ENCODE measurements at places on chromosomes 3 and 15.

GRCh38 chr3:43503067-43503728, 118.6 kb downstream of the ANO10 start:
- DNase-seq, result peak; percentile 25

DNA sequence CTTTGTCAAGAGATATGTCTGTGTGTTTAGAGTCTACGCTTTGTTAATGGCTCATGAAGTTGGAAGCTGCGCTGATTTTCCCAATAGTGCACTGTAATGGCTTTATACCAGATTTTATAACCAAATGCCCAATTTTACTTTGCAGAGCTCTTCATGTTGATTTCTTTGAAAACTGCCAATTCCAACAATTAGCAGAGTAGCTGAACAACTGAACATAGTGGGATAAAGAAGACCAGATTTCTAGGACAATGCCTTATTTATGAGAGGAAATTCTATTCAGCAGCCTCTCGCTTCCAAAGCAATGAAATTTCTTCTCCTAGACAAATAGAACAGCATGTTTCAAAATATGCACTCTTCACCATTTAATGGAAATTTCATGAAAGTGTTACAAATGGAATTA, 66.9 kb upstream of the PROK2 start:
- no peak for DNase-seq

DNA sequence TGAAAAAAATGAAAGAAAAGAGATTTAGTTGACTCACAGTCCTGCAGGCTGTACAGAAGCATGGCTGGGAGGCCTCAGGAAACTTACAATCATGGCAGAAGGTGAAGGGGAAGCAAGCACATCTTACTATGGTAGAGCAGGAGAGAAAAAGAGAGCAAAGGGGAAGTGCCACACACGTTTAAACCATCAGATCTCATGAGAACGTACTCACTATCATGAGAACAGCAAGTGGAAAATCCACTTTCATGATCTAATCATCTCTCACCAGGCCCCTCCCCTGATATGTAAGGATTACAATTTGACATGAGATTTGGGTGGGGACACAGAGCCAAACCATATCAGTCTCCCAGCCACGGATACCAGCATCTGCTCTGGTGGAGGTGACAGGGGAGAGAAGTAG, 50.8 kb upstream of the CPOX start:
- DNase-seq, result no peak

GRCh38 chr15:51313074-51313393, 25.4 kb downstream of the CYP19A1 start:
- no peak for DNase-seq

- no peak for DNase-seq
These were observed 9.5 kb downstream of the HMG20A start for GRCh38 chr15:77430213-77430612.

- peak; percentile 41 for DNase-seq
These were observed 8.4 kb downstream of the GATA2 start for GRCh38 chr3:128484404-128485281.

DNA sequence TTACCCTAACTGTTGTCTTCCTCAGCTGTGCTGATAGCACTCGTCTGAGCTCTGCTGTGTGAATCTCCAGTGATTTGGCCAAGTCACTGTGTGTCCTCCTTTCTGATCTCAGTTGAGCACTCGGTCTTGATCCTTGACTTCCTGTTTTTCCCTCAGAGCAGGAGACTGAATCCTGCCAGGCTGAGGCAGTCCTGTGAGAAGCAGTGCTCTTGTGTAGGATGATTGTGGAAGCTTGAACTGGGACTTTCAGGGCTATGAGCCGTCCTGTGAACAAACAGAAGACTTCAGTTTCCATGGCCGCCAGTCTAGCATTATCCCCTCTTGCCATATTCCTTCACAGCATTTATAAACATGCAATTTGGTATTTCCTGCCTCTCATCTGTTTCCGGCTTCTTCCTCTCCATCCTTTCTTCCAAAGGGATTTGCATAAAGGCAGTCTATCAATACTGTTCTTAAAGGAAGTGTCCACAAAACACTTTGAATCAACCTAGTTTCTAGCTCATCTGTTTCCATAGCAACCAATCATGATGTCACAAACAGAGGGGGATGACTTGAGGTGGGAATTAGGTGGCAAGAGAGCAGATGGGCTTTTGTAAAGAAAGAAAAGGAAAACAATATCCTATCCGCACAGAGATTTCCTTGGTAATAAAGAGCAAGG, 237.2 kb downstream of the AGBL1 start:
- no peak for DNase-seq

GRCh38 chr15:58929891-58930416, 3.5 kb downstream of the SLTM start:
- DNase-seq, result no peak

- no peak for DNase-seq
These were observed 158.3 kb upstream of the C2CD4B start for GRCh38 chr15:62323353-62323890.

DNA sequence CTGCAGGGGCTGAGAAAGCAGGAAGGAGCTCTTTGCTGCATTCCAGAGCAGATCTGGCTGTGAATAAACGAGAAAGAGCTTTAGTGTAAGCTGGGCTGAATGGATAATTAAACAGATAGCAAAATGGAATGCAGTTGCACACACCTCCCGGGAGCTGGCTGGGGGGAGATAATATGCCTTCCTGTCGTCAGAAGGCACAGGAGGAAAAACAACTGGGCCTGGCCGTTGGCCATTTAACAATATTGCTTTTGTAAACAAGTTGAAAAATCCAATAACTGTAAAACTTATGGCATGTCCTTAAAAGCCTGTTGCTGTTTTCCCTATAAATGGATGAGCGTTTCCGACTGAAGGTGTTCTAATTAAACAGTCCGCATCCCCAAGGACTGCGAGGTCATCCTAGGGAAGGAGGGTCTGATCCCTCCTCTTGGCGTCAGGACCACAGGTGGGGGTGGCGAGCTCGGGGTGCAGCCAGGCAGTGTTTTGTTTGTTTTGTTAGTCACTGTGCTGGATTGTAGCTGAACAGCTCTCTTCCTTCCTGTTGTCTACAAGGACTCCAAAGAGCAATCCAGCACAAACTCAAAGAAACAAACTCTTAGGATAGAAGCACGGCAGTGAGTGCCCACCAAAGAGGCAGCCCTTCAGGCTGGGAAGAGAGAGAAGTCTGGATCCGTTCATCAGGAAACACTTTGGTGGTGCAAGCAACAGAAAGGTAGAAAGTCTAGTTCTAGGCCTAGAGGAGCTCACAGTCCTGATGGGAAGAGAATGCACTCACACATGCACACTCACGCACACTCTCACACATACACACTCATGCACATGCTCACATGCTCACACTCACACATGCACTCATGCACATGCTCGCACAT, 133.4 kb upstream of the SMAD3 start:
- peak; percentile 72 for DNase-seq

- no peak for DNase-seq
These were observed 351.9 kb downstream of the LSAMP start for GRCh38 chr3:116093374-116093773.

DNA sequence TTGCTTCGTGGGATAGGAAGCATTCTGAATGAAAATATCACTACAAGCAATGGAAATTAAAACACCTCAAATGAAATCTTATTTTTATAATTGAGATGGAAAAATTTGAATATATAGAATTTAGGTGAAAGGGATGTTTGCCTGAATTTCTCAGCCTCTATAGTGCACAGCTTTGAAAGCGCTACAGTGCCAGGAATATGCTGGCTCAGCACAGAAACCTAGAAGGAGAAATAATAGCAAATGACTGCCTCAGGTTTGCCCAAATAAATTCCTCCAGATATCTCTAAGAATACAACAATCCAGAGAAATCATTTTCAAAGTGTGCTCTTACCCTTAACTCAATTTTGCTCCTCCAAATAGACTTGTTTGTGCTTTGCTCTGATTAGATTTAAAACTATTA, 141.1 kb upstream of the ZNF385D start:
- no peak for DNase-seq

DNA sequence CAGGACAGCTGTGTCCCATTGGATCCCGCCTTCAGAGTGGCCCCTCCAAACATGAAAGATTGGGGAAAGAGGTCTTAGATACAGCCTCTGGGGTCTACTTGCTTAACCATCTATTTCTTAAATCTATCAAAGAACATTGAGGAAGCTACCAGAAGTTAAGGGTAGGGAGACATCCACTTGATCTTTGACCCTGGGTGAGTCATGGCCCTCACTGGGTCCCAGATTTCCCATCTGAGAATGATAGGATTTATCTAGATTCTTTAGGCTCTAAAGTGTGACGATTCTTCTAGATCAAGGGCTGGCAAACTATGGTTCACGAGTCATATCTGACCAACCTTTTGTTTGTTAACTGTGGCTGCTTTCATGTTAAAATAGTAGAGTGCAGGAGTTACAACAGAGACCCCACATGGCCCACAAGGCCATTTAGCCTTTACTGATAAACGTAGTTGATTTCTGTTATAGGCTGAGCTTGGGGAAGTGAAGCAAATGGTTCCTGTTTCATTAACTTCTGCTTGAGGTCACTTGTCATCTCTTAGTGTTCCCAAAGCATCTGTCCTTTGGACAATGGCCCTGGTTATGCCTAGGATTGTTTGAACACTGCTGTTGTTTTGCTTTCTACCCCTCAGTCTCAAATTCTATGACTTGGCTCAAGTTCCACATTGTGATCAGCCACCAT, 8.0 kb downstream of the MUC13 start:
- DNase-seq, result peak; percentile 11

- no peak for DNase-seq
These were observed 26.9 kb downstream of the RAB11A start for GRCh38 chr15:65896236-65896635.

DNA sequence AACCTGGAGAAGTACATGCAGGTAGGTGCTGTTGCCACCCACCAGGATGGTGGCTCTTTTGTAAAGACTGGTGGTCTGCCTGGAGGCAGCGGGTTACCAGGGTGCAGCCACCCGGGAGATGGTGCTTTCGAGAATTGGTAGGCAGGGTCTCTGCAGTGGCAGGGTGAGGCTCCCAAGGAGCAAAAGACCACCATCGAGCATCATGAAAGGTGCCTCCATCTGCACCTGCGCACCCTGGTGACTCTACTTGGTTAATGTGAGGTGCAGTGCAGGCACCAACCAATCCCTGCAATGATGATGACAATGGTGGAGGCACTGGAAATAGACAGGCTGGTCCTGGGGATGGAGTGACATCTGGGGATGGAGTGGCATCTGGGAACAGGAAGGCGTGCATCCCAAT, 236.7 kb downstream of the ADAMTS17 start:
- no peak for DNase-seq

DNA sequence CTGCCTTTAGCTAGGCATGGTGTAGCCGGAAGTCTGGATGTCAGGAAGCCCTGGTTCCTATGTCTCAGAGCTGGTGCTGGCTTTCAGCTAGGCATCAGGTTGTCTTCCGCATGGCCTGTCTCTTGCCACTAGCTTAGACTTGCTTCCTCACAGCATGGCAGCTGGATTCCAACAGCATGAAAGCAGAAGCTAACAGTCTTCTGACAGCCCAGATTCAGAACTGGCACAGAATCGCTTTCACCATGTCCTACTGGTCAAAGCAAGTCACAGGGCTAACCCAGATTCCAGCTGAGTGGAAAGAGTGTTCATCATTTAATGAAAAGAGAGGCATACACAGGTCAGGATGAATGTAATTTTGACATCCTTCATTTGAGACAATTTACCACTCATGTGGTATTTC, 1050.5 kb downstream of the ROBO2 start:
- DNase-seq, result no peak

GRCh38 chr3:111944372-111944771, 34.5 kb upstream of the ABHD10 start:
- peak; percentile 36 for DNase-seq

DNA sequence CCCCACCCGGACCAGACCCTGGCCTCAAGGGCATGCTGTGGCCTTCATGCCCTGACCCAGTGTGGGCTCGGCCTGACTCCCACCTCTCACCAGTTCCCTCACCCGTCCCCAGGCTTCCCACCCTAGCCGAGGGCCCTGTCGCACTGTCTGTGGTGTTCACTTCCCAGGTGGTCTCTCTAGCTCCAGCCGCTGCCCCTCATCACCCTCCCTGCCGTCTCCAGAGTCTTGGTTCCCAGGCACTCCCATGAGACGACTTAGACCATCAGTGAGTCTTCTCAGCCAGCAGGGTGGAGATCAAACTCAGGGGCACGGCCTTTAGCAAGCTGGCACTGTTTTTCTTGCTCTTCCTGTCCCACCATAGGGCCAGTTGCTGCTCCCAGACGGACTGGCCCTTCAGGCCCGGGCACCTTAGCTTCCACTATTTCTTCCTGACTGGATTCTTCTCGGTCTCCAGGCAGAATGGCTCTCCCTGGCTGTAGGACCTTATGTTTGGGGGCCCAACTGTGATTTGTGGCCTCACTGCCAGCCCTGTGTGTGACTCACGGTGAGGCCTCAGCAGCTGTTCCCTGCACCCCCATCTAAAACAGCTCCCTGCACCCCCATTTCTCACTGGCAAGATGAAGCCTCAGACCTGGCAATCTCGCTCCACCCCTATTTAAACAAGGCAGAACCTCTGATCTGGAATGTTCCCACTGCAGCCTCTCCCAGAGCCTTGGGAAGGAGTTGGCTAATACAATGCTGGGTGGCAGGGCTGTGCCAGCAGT, 9.4 kb upstream of the PCSK6 start:
- no peak for DNase-seq

GRCh38 chr3:55185380-55185779, 257.5 kb upstream of the LRTM1 start:
- DNase-seq, result peak; percentile 68

- DNase-seq, result no peak
These were observed 47.9 kb upstream of the DCLK3 start for GRCh38 chr3:36812240-36812639.

DNA sequence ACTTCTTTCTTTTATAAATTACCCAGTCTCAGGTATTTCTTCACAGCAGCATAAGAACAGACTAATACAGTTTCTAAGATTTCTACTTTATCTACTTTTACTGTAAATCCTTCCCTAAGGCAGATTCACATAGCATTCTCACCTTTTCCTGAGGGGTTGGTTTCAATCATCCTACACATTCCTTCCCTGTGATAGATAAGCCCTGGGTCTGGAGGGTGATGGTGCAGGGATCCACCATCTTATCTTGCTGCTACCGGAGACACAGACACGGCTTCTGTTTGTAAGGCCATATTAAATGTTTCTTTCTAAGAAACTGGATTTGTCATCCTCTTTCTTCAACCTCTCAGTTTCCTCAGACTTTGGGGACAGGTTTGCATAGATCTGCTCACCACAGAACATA, 6.1 kb downstream of the IQCF5 start:
- DNase-seq, result no peak

GRCh38 chr15:29638011-29638410, 184.3 kb downstream of the TJP1 start:
- DNase-seq, result no peak

- no peak for DNase-seq
These were observed 158.0 kb downstream of the CTNNB1 start for GRCh38 chr3:41357271-41357670.

GRCh38 chr15:77097921-77098320, 27.0 kb upstream of the TSPAN3 start:
- no peak for DNase-seq

GRCh38 chr3:172208586-172209332, 169.4 kb downstream of the FNDC3B start:
- no peak for DNase-seq

- DNase-seq, result no peak
These were observed 200.3 kb downstream of the ADAMTS17 start for GRCh38 chr15:100141311-100142001.

GRCh38 chr3:15113471-15113870, 14.5 kb upstream of the RBSN start:
- DNase-seq, result no peak

All from EL (cell line).